ENCODE measurements at places on chromosomes 5 and 9.

- no peak for DNase-seq
These were observed 923.1 kb upstream of the CDH10 start for GRCh38 chr5:25567881-25568280.

DNA sequence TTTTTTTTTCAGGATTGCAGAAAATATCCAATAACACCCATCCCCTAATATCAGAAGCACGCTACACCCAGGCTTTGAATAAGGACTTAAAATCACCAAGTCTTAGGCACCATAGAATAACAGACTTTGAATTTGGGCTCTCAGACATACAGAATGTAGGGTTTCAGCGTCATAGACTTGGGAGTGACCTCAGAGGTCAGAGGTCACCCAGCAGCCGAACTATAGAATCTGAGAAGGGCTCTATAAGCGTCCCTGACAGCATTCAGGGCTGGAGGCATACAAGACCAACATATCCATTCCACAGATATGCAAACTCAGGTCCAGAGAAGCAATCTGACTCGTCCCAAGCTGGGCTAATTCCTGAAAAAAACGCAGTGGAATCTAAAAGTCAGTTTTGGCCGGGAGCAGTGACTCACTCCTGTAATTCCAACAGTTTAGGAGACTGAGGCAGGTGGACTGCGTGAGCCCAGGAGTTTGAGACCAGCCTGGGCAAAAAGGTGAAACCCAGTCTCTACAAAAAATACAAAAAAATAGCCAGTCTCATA, 34.7 kb downstream of the SLC6A7 start:
- DNase-seq: no peak

DNA sequence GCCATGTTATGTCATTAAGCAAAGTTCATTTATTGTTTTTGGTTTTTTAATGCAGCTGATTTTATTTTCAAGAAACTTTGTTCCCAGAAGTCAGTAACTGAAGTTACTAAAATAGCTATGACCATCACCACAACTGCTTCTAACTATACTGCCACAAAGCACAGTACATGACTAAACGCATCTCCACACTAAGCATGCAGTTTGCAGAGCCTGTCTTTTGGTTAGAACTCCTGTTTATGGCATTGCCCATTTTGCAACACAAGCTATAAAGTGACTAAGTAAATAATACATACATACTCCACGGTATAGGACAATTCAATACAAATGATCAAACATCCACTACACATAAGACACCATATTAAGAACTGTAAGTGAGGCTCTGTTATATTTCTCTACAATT, 109.7 kb downstream of the MLLT3 start:
- no peak for DNase-seq

DNA sequence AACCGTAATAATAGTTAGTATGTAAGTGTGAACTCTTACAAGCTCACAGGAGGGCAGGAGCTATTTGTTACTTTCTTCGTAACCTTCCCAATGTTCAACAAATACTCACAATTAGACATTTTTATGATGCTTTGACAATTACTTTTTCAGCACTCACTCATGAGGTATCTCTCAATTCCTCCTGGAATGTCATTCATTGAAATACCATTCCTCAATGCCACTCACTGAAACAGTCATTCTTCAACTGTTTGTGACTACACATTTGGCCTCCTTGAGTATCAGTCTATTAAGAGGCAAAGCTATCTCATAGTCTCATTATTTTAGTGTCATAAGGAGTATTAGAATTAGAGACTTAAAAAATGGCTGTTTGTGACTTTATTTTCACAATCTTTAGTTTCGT, 734.1 kb upstream of the DMAC1 start:
- DNase-seq: no peak

- DNase-seq: no peak
These were observed 1623.4 kb downstream of the EFNA5 start for GRCh38 chr5:106047341-106047740.

GRCh38 chr5:1401536-1402138, 43.6 kb downstream of the SLC6A3 start:
- no peak for DNase-seq

- DNase-seq: no peak
These were observed 64.3 kb downstream of the DTWD2 start for GRCh38 chr5:118924006-118924389.

DNA sequence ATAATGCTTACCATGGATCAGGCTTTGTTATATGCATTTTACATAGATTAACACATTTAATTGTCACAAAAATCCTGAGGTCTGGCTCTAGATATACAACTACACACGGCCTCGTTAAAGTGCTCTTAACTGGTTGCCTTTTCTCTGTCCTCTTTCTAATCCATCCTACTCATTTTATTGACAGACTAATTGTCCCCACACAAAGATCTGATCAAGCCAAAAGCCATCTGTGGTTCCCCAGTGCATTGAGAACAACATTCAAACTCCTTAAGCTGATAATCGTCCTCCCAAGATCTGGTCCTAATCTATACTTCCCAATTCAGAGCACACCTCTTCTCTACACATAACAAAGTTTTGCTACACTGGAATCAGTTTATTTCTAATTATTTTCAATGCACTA, 23.9 kb upstream of the PPP2R2B start:
- DNase-seq: no peak

GRCh38 chr5:174235221-174236011, 189.9 kb downstream of the NSG2 start:
- no peak for DNase-seq

DNA sequence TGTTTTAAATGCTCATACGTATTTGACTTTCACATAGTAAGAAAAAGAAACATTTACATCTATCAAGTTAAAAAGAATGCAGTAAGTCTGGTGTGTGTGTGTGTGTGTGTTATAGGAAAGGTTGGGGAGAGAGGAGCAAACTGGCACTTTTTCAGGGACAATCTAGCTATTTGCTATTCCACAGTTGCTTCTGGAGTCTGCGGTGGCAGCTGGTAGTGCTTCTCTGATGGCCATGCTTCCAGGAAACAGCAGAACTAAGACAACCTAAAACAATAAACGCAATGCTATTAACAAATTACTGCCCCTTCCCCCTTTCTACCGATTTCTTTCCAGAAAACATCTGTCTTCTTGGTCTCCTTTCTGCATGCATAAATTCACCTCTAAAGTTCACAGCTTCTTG, 70.0 kb upstream of the CDH10 start:
- DNase-seq: no peak

DNA sequence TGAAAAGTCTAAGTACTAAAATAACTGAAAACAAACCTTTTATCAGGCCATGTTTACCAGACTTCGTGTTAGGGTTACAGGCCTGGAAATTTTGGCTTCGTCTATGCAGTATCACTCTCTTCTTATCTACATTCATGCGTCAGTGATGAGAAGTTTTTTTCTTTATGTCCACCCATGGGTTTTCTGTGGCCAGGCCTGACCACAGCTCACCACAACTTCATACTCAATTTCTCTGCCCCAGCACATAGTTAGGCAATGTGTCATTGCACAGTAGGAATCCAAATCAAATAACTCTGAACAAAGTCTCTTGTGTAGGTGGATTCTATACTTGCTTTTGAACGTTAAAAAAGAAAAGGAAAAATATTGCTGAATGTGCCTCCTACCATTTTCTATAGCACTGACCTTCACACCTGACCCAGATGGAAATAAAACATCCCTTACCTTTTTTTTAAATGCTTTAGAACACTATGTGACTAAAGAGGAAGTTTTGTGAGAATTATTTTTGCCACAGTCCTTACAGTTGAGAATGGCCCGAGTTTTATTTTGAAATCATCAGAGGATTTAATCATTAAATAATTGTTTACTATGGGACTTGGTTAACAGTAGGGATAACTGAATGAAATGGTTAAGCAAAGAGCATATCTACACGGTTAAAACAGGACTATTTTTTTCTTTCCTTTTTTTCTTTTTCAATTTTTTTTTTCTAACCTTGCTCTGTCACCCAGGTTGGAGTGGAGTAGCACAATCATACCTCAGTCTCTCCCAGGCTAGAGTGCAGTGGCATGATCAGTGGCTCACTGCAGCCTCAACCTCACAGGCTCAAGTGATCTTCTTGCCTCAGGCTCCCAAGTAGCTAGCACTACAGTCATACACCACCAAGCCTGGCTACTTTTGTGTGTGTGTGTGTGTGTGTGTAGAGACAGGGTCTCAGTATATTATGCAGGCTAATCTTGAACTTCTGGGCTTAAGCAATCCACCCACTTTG, 1247.0 kb upstream of the ACO1 start:
- DNase-seq: no peak

- DNase-seq: no peak
These were observed 24.9 kb downstream of the ROPN1L start for GRCh38 chr5:10466446-10467073.

All from aorta (tissue), 5 donors.